Stimulated activated CD8-positive, alpha-beta memory T cell treated with anti-CD3 and anti-CD28 coated beads, Interleukin-4, amount 100 ng/mL, for 1 hour (primary cell): ENCODE measurements at places on chromosomes 4 and X.

GRCh38 chrX:13110433-13111324 is 66.3 kb upstream of the FAM9C start:
- DNase-seq: no peak

GRCh38 chrX:53160297-53160983 is 64.6 kb downstream of the KDM5C start:
- DNase-seq: no peak

DNA sequence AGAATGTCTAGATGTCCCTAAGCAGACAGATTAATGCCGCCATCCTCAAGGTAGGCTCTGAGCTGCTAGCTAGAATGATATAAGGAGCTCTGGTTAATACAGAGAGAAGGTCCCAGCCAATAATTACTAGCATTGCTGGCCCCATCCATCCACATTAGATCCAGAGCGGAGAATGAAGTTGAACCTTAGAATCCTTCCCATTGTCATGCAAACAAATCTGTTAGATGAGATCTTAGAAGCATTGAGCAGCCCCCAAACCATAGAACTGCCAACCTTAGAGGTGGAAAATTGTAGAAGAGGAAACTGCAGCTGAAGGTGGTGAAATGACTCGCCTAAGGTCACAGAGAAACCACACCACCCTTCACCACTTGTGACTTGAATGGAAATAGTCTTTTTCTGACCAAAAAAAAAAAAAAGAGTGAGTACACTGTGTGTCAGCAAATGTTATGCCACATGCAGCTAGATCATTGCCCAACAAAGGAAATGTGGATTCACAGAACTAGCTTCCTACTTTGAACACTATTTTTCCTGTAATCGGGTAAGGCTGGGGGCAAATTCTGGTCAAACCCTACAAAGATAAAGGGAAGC is 162.1 kb downstream of the SMIM20 start:
- DNase-seq: no peak

GRCh38 chrX:14913241-14913640 is 40.0 kb downstream of the MOSPD2 start:
- DNase-seq: no peak

DNA sequence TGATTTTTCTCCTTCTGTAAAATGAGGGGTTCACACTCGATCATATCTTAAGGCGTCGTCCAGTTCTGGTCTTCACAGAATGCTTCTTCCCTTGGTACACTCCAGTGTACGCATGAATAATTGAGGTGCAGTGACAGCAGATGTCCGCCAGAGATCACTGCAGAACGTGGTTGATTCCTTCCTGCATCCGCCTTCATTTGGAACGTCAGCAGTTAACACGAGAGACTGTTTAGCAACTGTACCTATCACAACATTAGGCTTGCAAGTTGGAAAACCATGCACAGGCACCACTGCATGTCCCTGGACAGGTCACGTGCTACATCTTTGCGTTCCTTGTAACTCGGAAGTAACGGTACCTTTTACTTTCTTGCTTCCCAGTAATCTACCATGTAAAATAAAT is 66.0 kb upstream of the GEMIN8 start:
- no peak for DNase-seq
